ENCODE measurements at places on chromosomes 2 and 18.

DNA sequence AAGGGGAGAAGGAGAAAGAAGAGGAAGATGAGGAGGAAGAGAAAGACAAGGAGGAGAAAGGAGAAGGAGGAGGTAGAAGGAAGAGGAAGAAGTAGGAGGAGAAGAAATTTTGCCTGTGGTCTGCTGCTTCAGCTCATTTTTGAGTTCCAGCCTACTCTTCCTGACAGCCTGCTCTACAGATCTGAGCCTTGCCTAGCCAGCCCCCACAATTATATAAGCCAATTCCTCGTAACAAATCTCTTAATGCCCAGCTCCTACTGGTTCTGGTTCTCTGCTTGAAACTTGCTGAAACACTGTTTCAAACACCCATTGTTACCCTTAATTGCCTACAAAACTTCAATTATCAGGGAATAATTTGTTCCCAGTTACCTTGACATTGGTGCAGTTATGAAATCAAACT, 1014.2 kb upstream of the CELF4 start:
- DNase-seq: no peak

DNA sequence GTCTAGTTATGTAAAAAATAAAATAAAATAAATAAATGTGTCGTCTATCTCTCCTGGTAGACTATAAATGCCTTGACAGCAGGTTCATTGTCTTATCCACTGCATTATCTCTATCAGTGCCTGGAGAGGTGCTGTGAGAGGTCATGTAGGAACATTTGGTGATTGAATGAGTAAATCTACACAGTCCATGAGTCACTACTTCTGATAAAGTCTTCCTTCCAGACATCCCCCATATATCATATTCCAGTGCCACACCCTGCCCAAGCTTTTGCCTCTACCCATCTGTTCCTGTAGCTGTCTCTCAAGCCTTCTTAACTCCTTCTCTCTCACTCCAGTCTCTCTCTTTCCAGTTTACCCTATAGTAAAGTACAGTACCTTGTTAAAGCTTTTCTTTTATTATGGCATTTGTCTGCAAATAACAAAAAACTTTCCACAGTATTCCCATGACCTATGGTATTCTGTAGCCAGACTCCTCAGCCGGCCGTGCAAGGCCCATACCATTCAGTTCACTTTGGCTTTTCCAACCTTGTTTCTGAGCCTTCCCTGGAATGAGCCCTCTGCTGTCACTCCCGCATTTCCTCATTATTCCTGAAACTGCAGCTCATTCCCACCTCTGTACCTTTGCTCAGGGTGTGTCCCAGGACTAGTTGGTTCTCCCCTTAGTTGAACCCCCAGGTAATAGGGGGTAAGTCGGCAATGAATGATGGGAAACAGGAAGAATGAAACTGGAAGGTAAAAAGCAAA, 37.5 kb downstream of the ANXA4 start:
- no peak for DNase-seq

GRCh38 chr18:56083523-56084287, 495.7 kb upstream of the TCF4 start:
- no peak for DNase-seq

DNA sequence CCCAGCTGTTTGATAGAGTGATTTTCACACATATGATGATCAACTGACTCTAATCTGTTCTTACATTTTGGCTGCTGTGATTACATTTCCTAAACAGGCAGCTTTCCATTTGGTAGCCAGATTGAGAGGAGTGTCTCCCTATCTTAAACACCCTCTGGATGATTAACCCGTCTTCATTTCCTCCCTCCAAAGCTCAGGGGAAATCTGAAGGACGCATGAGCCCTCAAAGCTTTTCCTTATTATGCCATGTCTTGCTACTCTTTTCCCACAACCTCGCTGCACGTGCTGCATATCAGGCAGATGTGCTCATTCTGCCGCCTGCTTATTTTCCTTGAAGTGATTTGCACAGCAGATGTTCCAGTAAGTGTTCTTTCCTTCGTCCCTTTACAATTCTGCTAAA, 837.4 kb downstream of the LRRTM4 start:
- DNase-seq: no peak

DNA sequence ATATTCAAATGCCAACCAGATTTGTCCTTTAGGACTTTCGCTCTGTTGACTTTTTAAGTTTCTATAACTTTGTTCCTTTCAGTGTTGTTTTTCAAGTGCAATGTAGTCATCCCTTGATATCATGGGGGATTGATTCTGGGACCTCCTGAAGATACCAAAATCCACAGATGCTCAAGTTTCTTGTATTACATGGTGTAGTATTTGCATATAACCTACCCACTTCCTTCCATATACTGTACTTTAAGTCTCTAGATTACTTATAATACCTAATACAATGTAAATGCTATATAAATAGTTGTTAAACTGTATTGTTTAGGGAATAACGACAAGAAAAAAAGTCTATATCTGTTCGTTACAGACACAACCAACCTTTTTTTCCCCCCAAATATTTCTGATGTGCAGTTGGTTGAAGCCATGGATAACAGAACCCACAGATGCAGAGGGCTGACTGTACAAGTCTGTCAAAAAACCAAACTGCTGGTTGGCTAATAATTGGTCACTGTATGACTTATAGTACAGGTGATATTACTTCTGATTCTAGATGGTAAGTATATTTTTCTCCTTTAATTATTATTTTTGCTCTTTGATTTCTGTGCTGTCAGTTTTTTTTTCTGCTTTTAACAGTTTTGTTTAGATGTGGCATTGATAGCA, 201.7 kb upstream of the STON1 start:
- DNase-seq: no peak

DNA sequence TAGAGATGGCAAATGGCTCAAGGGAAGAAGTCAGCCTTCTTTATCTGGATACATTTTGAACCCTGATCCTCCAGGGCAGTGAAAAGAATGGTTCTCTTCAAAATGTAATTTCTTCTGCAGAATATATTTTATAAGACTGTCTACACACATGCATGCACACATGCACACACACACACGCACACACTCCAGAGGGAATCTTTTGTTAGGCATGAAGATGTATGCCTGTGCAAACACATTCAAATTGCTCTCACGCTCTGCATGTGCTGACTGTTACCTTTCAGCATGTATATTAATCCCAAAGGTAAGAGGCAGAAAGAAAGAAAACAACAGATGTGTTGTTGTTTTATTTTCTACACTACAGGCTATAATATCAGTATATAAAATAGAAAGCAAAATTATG, 43.2 kb downstream of the SLC5A7 start:
- DNase-seq: no peak

DNA sequence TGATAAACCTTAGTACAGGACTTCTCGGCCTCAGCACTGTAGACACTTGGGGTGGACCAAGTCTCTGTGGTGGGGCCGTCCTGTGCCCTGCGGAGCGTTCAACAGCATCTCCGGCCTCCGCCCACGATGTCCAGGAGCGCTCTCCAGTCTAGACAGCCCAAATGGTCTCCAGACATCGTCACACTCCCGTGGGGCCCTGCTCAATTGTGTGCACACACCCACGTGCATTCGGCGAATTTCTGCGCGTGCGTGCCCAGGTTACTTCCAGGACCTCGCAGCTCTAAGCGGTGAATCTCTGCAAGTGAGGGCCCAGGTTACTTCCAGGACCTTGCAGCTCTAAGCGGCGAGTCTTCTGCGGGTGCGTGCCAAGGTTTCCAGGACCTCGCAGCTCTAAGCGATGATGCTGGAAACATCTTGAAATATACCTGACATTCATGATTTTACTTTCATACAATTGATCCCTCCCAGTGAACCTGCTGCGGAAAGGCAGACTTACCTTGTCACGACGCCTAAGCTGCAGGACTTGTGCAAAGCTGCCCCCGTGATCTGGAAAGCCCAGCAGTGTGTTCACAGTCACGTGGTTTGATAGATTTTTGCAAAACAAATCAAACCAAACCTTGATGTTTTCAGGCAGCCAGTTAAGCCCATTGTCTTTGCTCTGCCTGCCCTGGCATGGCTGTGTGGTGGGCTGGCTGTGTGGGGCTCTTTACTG, 16.1 kb upstream of the OTOS start:
- no peak for DNase-seq

- DNase-seq: no peak
These were observed 66.4 kb downstream of the COA5 start for GRCh38 chr2:98541906-98542305.

GRCh38 chr2:83017366-83018090, 1441.6 kb downstream of the SUCLG1 start:
- DNase-seq: no peak

DNA sequence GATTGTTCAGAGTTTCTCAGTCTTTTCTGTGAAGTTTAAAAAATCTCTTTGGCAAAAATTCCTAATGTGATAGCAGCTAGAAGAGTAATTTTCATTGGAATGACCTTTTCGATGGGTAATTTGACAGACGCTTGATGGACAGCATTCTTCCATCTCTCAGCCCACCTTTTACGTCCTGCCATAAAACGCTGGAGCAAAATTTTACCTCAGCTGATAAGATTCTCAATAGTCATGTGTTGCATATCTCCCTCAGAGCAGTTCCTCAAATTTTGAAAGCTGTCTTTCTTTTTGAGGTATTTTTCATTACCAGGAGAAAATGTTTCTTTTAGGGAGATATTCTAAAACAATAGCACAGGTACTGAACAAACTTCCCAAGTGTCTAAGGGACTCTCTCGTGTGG, 441.4 kb downstream of the PARD3B start:
- no peak for DNase-seq

- DNase-seq: no peak
These were observed 445.6 kb downstream of the RND3 start for GRCh38 chr2:150041722-150042425.

- no peak for DNase-seq
These were observed 248.7 kb upstream of the TNP1 start for GRCh38 chr2:217108575-217109027.

Data from smooth muscle cell of the brain vasculature (primary cell).